Uterus (tissue), 4 donors: ENCODE measurements at places on chromosomes 4 and X. TPM values are rescaled to one million over a fixed set of nuclear protein-coding genes. Genes with fewer than 3 reads are reported as not detected.

GRCh38 chr4:151067316-151067970 is 32.0 kb upstream of the RPS3A start:
- no peaks in the 10 kb centered on the region for H3K27me3 ChIP-seq
- DNase-seq, result no peak
- H3K4me3 ChIP-seq, result no peak overlapping the region
- H3K36me3 ChIP-seq, result no peaks in the 10 kb centered on the region
- H3K27ac ChIP-seq, result no peak overlapping the region
- no peaks in the 10 kb centered on the region for H3K4me1 ChIP-seq

- H3K27ac ChIP-seq, result peak overlapping the region; percentile 39
- no peaks in the 10 kb centered on the region for H3K36me3 ChIP-seq
- H3K4me3 ChIP-seq, result peak overlapping the region; percentile 15
- no peaks in the 10 kb centered on the region for H3K4me1 ChIP-seq
Observed at GRCh38 chrX:39613482-39613995, 484.2 kb downstream of the BCOR start.

- no peaks in the 10 kb centered on the region for H3K27me3 ChIP-seq
- H3K4me1 ChIP-seq, result no peaks in the 10 kb centered on the region
- no peak for DNase-seq
- no peak overlapping the region for H3K27ac ChIP-seq
Observed at GRCh38 chr4:112142182-112142581, 3.1 kb upstream of the FAM241A start.

DNA sequence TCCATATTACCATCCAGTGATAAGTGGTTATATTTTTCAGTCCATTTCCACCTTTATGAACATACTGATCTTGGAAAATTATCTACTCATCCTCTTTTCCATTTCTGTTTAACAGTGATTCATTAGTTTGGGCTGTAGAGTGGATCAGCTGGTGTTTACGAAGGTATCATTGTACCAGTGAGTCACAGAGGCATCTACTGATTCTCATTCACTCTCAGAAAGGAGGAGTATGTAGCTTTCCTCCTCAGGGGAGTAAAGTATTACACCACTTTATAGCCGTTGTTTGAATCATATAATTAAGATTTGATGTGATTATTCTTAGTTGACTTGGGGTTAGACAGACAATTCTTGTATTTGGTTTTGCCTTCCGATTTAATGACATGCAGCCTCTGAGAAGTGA is 74.7 kb downstream of the GALNT7 start:
- H3K4me3 ChIP-seq, result no peak overlapping the region
- peaks cover 9% of the 10 kb centered on the region for H3K4me1 ChIP-seq
- H3K27ac ChIP-seq, result peak overlapping the region; percentile 21
- no peak for DNase-seq
- no peaks in the 10 kb centered on the region for H3K36me3 ChIP-seq

DNA sequence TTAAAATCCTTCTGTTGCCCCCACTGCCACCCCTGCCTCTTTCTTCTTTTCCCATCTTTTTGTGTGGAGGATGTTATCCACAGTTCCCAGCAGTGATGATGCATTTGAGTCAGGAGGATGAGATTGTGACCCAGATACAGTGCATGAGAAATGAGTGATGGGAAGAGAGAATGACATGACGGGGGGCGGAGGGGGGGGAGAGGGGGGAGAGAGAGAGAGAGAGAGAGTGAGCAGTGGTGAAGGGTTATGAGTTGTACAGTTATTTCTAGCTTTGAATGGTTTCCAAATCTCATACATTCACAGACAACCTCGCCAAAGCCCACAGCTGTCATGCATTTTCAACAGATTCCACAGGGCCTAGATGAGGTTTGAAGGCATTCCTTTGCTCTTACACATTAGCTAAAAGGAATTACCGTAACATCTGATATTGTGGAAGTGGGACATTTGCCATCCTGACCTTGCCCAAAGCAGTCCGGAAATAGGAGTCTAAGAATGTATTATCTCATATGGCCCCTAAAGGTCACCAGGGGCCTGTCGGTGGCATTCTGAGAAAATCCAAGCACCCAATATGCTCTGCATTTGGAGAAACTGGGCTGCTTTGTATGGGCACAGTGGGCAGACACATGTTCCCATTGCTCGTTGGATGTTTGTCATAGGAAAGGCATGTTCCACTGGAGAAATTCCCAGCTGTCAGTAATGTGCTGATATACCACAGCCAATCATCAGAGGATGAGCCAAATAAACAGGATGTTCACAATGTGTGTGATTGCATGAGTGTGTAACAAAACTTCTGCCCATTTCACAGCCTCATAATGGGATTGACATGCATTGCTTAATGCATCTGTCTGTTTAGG is 435.8 kb downstream of the SPRY1 start:
- peak overlapping the region; percentile 36 for H3K27ac ChIP-seq
- H3K4me1 ChIP-seq, result no peaks in the 10 kb centered on the region
- peak; percentile 49 for DNase-seq
- no peak overlapping the region for H3K4me3 ChIP-seq
- no peaks in the 10 kb centered on the region for H3K36me3 ChIP-seq
- no peaks in the 10 kb centered on the region for H3K27me3 ChIP-seq

DNA sequence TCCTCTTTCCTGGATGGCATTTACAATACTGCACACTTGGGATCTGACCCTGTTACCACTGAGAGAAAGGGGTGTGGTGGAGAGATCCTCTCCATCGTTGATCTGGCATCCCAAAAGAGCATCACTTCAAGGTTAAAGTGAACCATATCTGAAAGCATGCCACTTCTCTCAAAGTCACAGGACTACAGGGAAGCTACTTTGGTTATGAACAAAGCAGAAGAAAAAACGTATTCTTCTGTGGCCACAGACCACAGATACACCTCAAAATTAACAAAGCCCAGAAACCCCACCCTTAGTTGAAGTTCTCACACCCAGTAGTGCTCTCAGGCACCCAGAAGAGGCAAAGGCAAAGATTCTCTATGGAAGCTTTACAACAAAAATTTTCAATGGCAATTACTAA is 108.3 kb downstream of the JADE1 start:
- H3K4me1 ChIP-seq, result no peaks in the 10 kb centered on the region
- no peak overlapping the region for H3K27ac ChIP-seq
- H3K4me3 ChIP-seq, result no peak overlapping the region
- no peak for DNase-seq
- no peaks in the 10 kb centered on the region for H3K27me3 ChIP-seq
- no peaks in the 10 kb centered on the region for H3K36me3 ChIP-seq

- no peak for DNase-seq
- no peaks in the 10 kb centered on the region for H3K36me3 ChIP-seq
- no peaks in the 10 kb centered on the region for H3K4me1 ChIP-seq
- no peaks in the 10 kb centered on the region for H3K27me3 ChIP-seq
- no peak within 1 kb of the TSS for H3K27ac ChIP-seq
Observed at GRCh38 chr4:69930768-69931167, at the start of gene CSN1S1. Gene CSN1S1 (plus strand): TSS chr4:69931068. CDS start chr4:69932556, 1,488 bp downstream.

DNA sequence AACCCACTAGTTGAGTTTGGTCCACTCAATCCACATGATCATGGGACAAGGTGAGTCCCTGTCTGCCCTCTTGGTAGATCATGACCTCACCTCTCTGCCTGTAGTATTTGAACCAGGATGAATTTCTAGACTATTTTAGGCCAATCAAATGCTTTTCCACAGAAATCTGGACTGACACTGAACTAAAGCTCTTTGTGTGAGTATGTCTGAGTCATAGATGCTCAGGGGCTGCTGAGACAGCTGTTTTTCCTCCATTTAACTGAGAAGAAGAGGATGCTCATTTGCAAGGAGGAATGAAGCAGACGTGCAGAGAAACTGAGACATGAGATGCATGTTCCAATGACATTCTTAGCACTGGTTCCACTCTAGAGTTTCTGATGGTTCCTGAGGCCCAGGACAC is 77.3 kb upstream of the TMEM47 start:
- H3K27ac ChIP-seq, result no peak overlapping the region
- no peak for DNase-seq
- H3K4me3 ChIP-seq, result no peak overlapping the region
- no peaks in the 10 kb centered on the region for H3K27me3 ChIP-seq

DNA sequence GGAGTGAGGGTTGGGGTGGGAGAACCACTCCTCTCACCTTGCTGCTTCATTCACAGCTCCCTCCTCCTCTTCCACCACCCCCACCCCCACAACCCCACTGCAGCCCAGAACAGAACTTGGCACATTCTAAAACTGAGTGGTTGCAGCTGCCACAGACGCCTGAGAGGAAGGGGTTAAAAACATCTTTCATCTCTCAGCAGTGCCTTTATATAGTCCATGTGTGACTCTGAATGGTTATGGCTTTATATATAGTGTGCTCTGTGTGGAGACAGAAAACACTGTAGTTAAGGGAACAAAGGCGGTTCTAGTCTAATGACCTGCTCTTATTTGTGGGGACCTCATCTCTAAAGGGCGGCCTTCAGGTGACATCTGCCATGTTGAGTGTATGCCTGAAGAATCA is 144.8 kb downstream of the BCOR start:
- no peak overlapping the region for H3K4me3 ChIP-seq
- no peak for DNase-seq
- no peaks in the 10 kb centered on the region for H3K27me3 ChIP-seq
- no peaks in the 10 kb centered on the region for H3K36me3 ChIP-seq
- H3K27ac ChIP-seq, result no peak overlapping the region

GRCh38 chr4:4170596-4171150 is 56.1 kb downstream of the OTOP1 start:
- no peak overlapping the region for H3K27ac ChIP-seq
- H3K27me3 ChIP-seq, result no peaks in the 10 kb centered on the region
- no peak for DNase-seq

DNA sequence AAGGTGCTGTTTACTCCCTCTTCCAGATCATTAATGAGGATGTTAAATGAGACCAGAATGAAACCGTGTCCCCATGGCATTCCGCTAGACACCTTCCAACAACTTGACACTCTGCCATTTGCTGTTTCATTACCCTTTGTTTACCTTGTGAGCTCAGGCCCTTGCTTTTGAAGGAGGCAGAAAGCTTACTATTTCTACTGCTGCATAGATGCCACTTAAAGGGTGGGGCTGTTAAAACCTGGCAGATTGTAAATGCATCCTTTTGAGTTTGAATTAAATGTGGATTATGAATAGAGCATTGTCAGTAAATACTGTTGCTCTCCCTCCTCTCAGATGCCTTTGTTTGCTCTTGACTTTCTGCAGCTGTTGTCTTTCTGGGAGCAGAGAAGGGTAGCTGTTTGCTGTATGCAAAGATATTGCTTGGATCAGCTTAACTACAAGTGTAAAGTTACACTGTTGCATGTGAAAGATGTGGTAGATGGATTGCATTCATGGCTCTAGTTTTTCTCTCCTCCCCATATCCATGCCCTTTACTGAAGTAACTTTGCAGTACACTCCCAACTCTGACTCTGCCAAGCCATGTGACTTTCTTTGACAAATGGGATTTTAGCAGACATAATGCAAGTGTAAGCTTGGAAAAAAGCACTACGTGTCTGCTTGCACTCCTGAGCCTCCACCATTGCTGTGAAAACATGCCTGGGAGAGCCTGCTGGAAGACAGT is 75.0 kb upstream of the DHX15 start:
- no peaks in the 10 kb centered on the region for H3K4me1 ChIP-seq
- no peak for DNase-seq
- H3K27ac ChIP-seq, result no peak overlapping the region
- H3K4me3 ChIP-seq, result no peak overlapping the region
- no peaks in the 10 kb centered on the region for H3K27me3 ChIP-seq

DNA sequence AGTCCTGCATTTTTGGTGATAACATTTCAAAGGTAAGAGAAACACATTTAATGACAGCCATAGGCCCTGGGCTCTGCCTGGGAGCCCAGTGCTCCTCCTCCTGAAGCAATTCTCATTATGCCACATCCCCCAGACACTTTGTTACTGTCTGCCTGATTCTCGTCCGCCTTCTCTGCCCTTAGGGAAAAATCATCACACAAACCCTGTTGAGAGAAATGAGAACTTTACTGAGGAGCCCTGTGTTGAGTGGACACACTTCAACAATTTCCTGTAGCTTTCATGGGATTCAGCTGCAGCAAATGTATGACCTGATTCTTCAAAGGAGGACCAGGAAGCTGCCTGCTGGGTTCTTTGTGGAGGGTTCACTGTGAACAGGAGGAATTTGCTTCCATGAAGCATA is 566.5 kb upstream of the FRG1 start:
- no peak overlapping the region for H3K4me3 ChIP-seq
- H3K4me1 ChIP-seq, result no peaks in the 10 kb centered on the region
- no peaks in the 10 kb centered on the region for H3K27me3 ChIP-seq
- H3K27ac ChIP-seq, result no peak overlapping the region

DNA sequence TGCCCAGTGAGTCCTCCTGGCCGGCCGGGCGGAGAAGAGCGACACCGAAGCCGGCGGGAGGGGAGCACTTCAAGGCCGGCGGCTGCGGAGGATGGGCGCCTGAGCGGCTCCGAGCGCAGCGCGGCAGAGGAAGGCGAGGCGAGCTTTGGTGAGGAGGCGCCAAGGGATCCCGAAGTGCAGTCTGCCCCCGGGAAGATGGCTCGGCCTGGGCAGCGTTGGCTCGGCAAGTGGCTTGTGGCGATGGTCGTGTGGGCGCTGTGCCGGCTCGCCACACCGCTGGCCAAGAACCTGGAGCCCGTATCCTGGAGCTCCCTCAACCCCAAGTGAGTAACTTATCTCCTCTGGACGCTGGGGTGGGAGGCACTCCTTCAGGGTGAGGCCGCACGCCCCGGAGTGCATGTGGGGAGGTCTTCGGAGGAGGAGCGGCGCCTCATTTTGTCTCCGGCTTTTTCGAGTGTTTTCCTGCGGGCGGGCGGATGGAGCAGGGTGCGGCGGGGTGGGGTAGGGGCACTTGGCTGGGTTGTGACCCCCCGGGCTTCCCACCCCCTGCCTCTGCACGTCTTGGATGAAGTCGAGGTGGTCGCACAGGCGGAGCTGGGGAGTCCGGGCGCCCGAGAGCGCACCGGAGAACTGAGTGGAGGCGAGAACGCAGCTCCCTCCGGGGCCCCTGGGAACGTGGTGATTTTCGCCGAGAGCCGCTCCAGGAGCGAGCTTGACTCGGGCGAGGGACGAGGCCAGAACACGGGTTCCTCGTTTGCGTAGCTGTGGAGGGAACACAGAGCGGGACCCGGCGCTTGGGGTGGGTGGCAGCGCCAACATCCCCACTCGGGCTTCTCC is 979 bp downstream of the EFNB1 start:
- peak overlapping the region; percentile 82 for H3K27ac ChIP-seq
- no peaks in the 10 kb centered on the region for H3K36me3 ChIP-seq
- no peaks in the 10 kb centered on the region for H3K27me3 ChIP-seq
- H3K4me3 ChIP-seq, result peak overlapping the region; percentile 62
- H3K4me1 ChIP-seq, result no peaks in the 10 kb centered on the region
- DNase-seq, result peak; percentile 32

Gene RBM46
- not detected for total RNA-seq

Gene MORC4
- 25.9 TPM for total RNA-seq

Gene SPIN2A
- total RNA-seq, result 0.67 TPM
